Fibroblast of skin of back (primary cell): ENCODE measurements at places on chromosomes 16 and 17.

DNA sequence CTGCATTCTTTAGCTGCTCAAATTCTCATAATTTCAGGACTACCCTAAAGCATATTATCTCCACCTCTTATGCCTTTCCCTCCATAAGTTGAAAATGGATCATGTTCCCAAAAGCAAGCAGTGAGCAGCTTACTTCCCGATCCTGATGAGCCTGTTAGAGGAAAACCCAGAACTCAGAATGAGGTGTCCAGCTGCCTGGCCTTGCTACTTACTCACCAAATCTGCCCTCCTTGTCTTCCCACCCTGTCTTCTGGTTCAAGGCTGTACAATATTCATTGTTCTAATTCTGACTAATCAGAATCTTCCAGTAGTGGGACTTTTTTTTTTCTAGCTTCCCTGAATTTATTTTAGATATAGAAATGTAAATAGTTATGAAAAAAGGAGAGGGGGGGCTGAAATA lies 10.8 kb downstream of the LYRM1 start:
- DNase-seq, result peak; percentile 45

DNA sequence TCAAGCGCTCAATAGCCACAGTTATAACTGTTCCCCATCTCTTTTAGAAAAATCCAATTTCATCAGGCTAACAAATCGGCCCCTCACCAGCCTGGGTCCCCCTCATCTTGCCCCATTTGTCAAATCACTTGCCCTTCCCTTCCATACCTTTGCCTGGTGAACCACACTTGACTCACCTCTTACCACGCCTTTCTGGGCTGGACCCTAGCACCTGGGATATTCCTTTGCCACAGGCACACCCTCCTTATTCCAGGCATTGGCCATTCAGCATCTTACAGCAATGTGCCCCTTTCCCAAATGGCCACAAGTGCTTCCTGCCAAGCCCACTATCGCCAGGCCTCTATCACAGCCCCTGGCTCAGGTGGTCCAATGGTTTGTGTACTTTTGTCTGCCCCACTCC lies 14.9 kb downstream of the CMTM4 start:
- no peak for DNase-seq

DNA sequence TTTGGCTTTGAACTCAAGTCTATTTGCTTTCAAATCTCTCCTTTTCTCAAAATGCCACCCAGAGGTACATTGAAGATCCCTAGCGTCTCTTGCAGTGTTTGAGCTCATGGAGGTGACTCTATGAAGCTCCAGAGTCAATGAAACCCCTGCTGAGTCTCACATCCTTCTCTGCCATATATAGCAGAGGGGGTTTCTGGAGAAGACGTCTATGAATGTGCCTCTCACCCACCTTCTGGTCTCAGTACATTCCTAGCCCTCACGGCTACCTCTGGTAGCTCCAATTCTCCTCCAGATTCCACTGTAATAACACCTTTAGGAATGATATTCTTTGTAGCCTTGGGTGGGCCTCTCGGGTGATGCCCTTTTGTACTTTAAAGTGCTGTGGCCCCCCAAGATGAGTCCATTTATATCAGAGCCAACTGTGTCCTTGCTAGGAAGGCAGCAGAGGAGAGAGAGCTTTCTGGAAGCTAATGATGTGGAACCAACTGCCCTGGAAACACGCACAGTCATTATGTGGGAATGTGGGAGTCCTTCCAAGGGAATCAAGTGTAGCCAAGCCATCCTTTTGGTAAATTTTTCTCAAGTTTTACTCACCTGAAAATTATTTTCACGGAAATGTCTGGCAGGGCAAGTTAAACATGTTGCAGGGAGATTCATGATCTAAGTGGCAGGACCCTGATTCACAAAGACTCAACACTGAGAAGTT lies 123.4 kb downstream of the ASIC2 start:
- peak; percentile 5 for DNase-seq

DNA sequence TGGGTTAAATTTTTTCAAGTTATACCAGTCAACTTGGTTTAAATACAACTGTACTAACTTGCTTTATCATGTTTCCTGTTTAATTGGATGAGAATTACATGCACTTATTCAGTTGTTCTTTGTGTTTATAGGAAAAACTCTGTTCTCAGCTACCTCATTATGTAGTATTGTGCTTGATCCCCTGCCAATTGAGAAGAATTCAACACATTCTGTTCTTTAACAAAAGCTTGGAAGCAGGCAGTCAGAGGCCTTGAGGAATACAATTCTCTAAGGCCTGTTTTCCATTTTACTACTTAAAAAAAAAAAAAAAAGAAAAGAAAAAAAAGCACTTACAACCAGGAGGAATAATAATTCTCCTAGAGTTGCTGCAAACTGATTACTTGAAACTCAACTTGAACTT lies 60.6 kb upstream of the CMIP start:
- no peak for DNase-seq

DNA sequence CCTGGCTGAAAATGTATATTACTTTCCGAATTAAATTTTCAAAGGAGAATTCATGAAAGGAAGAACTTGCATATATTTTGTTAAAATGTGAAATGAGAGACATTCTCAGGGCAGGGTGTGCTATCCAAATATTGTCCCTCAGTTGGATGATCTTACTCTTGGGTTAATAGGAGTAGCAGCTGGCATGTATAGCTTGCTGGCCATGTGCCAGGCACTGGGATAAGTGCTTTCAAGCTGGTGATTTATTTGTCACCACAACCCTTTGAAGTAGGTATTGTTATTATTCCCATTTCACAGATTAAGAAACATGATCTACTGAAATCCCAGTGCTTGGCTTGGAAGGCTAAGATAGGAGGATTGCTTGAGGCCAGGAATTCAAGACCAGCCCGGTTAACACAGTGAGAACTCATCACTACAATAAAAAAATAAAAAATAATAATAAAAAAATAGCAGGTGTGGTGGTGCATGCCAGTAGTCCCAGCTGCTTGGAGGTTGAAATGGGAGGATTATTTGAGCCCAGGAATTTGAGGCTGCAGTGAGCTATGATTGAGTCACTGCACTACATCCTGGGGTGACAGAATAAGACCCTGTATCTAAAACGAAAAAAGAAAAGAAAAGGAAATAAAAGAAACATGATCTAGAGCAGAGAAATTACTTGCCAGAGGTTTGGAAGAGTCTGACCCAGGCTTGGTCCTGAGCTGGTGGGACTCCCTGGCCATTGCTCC lies 11.6 kb upstream of the MPHOSPH6 start:
- DNase-seq, result no peak

- DNase-seq, result no peak
These were observed 26.0 kb downstream of the TMEM204 start for GRCh38 chr16:1559446-1559975.

GRCh38 chr16:58377932-58378331 lies 14.3 kb upstream of the GINS3 start:
- DNase-seq, result peak; percentile 15

GRCh38 chr16:83958137-83958845 lies 5.3 kb downstream of the OSGIN1 start:
- no peak for DNase-seq

DNA sequence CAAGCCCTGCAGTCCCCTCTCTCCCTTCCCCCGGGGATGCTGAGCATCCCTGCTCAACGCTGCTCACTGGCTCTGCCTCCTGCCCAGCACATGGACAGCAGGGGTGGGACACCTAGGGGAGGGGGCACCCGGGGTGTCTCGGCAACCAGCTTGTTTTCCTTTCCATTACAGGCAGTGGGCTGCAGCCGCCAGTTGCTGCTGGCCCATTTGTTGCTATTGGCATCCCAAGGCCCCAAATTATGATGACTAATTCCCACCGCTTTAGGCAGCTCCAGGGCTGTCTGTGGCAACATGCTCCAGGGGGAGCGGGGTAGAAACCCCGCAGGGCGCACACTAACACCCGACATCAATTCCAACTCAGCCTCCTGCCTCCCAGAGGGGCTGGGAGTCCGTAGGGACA lies 4.9 kb downstream of the SDK2 start:
- DNase-seq, result peak; percentile 45

GRCh38 chr17:57484081-57484666 lies 227.9 kb downstream of the MSI2 start:
- peak; percentile 33 for DNase-seq

GRCh38 chr16:51154271-51155171 lies 3.5 kb upstream of the SALL1 start:
- no peak for DNase-seq

GRCh38 chr17:17577373-17577772 lies 14.1 kb downstream of the PEMT start:
- DNase-seq, result no peak

DNA sequence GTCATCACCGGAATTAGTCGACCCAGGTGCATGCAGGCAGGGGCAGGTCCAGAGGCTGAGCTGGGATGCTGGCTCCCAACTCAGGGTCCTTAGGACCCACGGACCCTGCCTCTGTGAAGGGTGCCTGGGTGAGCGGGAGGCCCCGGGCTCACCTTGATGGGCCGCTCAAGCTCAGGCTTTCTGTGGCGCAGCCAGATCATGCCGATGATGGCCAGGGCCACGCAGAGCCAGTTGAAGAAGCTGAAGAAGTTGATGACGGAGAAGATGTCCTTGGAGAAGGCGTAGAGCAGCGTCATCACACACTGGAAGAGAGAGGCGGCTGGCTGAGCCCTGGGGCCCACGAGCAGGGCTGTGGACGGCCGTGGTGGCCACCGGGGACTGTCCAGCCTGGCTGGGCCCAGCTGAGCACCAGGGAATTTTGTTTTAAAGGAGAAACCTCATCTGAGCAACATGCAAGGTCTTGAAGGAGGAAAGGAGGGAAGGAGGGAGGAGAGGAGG lies 32.9 kb downstream of the SLC7A5 start:
- no peak for DNase-seq

DNA sequence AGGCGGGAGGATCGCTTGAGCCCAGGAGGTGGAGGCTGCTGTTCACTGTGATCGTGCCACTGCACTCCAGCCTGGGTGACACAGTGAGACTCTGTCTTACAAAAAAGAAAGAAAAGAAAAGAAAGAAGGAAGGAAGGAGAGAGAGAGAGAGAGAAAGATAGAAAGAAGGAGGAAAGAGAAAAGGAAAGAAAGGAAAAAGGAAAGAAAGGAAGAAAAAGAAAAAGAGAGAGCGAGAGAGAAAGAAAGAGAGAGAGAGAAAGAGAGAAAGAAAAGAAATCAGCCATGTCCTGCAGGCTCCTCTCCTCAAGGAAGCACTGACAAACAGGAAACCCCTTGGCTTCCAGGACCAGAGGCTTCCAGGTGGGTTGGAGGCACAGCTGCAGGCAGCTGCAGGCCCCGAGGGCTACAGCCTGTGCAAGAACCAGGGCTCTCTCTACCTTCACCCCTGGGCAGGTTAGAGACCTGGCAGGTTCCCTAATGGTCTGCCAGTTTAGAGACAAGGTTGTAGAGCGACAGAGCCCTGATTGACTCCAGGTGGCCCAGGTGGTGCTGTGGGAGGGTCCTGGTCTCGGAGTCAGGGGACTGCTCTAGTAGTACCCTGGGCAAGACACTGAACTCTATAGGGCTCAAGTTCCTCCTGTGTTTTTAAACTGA lies 53.8 kb downstream of the PECAM1 start:
- DNase-seq, result no peak

- no peak for DNase-seq
These were observed 16.8 kb downstream of the ZNF750 start for GRCh38 chr17:82823004-82823403.

DNA sequence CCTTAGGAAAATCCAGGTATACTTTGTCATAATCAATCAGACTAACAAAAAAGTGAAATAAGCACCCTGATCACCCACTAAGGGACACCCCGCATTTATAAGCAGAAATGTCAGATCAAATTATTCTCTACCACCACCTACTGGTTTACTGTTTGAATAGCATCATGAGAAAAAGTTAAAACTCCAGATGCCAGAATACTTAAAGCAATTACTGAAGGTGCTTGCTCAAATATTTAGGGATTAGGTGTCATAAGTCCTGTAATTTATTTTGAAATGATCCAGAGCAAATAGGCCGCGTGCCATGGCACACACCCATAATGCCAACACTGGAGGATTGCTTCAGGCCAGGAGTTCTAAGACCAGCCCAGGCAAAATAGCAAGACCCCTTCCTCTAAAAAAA lies 2.3 kb downstream of the TOP2A start:
- peak; percentile 46 for DNase-seq

DNA sequence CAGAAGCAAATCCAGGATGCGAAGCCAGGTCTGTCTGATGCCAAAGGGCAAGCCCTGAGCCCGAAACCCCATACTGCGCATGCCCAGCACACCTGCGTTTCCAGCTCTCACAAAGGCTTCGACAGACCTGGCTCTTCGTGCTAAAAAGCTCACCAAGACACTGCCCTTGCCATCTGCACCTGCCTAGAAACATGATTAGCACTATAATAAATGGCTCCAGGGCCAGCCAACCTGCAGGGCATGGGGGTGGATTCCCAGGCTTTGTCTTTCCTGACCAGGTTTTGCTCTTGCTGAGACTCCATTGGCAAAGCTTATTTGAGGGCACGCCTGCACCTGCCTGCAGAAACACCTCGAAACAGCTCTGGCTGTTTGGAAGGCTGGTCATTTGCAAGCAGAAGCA lies 14.4 kb upstream of the PLD6 start:
- no peak for DNase-seq

GRCh38 chr17:80879723-80880647 lies 111.7 kb upstream of the CHMP6 start:
- DNase-seq, result no peak

- no peak for DNase-seq
These were observed 209.5 kb downstream of the CNTNAP4 start for GRCh38 chr16:76486740-76487139.

DNA sequence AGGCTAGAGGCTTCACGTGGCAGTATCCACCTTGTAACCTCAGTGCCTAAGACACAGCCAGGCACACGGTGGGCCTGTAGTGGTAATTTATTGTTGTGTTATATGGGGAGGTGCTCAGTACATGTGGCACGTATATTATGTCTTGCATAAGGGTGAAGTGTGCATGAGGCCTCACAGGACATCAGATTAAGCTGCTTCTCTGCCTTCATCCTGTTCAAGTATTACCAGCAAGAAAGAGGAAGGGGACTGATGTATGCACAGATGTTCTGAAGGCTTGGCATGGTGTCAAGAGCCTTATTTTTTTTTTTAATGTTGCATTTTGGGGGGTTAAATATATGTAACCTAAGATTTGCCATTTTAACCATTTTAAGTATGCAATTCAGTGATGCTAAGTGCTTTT lies 71.6 kb downstream of the ABCC1 start:
- DNase-seq, result no peak

GRCh38 chr16:83794860-83795554 lies 12.8 kb upstream of the HSBP1 start:
- DNase-seq, result no peak

- DNase-seq, result peak; percentile 78
These were observed 20.6 kb downstream of the CYB561 start for GRCh38 chr17:63425483-63425882.
